Foreskin melanocyte (primary cell): ENCODE measurements at places on chromosomes 12 and 14.

GRCh38 chr12:31033146-31033545, 40.5 kb upstream of the DDX11 start:
- no peak for DNase-seq

- DNase-seq: no peak
Measured at GRCh38 chr12:30694412-30695198, 1.1 kb downstream of the IPO8 start.

GRCh38 chr12:63843254-63843720, 1.2 kb upstream of the SRGAP1 start:
- DNase-seq: peak; percentile 18

DNA sequence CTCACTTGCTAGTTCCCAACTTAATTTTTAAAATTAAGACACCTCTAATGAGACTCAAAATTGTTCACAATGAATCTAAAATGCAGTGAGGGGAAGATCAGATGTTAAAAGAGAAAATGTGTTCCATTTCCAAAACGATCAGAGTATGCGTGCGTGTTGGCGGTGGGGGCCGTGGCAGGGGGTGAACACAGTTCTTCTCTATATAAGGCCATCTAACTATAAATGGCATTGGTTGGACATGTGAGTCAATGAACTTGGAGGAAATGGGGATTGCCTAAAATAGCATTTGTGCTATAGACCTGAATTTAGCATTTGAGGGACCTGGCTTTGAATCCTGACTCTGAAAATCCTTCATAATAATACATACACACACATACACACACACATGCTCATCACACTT, 149.4 kb downstream of the FOXN3 start:
- DNase-seq: no peak

DNA sequence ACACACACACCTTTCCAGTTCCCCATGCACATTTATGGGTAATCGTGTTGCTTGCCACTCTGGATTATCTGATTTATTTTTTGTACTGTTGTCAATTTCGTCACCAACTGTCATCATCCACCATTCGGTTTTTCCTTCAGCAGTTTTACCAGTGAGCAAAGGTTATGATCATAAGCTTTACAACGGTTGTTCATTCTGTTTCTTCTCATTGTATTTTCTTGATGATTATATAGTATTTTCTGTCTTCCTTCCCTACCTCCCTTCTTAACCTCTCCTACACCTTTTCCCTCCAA, 680 bp downstream of the NECAP1 start:
- no peak for DNase-seq

DNA sequence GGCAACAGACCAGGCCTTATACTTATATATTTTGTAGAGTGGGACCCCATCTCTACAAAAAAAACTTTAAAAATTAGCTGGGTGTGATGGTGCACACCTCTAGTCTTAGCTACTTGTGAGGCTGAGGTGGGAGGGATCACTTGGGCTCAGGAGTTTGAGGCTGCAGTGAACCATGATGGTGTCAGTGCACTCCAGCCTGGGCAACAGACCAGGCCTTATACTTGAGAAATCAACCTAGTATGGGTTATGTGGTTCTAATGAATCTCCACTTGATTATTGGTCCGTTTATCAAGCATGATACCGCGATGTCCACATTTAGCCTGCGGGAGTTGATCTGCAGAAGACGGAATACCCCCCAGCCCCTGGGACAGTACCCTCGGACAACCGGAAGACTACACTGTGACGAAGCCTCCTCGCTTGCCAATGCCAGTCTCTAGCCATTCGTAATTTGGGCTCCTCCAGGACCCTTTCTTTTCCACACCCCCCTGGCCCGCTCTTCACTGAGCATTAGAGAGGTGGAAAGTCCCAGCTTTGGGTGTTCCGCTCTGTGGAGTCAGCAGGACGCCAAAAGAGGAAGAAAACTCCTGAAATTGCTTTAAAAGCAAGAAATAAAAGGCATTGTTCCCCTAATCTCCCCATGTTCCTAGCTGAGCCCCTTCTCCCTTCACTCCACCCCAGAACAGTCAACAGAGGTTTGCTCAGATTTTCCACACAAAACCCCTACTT, 19.4 kb downstream of the LTBP2 start:
- no peak for DNase-seq

GRCh38 chr12:318759-319515, 56.3 kb upstream of the SLC6A13 start:
- no peak for DNase-seq

GRCh38 chr14:94392510-94392935, 4.1 kb upstream of the SERPINA1 start:
- DNase-seq: no peak

GRCh38 chr12:28794211-28794610, 354.9 kb upstream of the FAR2 start:
- DNase-seq: peak; percentile 24

DNA sequence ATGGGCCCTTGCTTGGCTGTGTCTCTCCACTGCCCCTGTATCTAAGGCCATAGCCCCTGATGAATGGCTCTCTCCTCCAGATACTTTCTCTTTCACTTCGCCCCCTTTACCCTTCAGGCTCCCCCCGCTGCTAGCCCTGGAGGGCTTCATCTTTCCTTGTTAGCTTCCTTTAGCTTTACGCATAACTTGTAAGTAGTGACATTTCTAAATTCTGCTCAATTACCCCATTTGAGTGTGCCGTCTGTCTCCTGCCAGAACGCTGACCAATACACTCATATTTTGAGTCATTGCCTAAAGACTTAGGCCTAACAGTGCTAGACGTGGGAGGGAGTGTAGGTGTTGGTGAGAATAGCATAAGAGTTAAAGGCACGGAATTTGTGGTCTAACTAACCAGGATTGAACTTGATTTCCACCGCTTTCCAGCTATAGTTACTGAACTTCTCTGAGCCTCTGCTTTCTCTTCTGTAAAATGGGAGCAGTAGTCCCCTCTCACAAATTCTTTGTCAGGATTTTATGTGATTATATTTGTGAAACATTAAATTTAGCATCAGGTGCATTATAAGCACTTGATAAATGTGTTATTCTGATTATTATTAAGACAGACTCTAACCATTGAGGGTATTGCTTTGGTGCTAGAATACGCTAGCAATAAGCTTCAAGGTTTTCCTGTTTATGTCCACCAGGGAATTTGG, 129.3 kb downstream of the ZFP36L1 start:
- DNase-seq: no peak

DNA sequence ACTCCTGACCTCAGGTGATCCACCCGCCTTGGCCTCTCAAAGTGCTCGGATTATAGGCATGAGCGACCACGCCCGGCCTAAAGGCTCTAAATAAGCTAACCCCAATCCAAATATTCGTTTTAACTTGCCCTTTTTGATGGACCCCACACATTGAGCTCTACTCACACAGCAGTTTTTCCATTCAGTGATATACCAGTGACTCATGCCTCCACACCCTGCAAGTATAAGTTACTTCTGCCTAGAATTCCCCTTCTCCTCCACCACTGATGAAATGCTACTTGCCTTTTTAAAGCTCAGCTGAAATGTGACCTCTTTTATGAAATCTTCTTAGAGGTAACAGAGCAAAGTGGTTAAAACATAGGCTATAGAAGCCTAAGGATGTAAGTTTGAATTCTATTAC, 68.8 kb downstream of the EXOC5 start:
- no peak for DNase-seq

- DNase-seq: peak; percentile 14
Measured at GRCh38 chr14:67883717-67884116, 64.1 kb downstream of the RAD51B start.

- no peak for DNase-seq
Measured at GRCh38 chr12:26769611-26770010, 63.4 kb downstream of the ITPR2 start.

GRCh38 chr12:1356285-1356684, 238.1 kb downstream of the FBXL14 start:
- no peak for DNase-seq

GRCh38 chr12:107429006-107429705, 256.4 kb upstream of the PWP1 start:
- DNase-seq: no peak

DNA sequence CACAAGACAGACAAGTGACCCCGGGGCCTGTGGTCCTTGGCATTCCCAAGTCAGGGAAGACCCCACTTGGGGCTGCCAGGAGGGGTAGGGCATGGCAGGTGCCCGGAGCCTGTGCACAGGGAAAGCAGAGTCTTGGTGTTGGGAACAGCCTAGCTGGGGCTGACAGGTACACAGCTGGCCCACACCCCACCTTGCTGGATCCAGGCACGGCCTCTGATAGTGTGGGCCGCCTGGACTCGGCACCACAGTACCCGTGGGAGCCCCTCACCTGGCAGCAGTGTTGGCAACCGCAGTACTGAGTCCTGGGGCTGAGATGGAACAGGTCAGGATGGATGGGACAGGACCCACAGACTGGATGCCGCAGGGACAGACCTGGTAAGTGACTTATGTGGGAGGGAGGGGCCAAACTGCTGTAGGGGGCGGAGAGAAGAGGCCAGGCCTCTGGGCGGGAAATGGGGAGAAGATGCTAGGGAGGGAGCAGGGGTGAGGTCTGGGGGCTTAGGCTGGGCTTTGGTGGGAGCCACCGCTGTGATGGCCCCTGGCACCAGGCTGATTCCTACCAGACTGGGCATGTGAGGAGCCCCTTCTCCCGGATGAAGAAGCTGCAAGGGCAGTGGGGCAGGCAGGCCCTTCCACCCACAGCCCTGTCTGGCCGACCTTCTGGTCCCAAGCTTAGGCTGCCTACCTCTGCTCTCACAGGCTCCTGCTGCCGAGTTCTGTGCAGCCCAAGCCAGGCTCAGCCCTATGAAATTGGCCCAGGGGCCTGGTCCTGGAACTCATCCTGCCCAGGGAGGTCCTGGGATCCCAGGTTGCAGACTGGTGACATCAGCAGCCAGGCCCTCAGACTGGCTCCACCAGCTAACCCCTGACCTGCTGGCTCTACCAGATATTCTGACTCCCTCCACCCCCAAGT, at the start of gene TGM1:
TGM1 (minus strand) TSS at position 357 of the 913 bp plus-strand sequence. CDS start 825 bp downstream, outside the sequence.
- no peak for DNase-seq

- DNase-seq: peak; percentile 98
Measured at GRCh38 chr12:64625243-64626077, 15.2 kb downstream of the RASSF3 start.

DNA sequence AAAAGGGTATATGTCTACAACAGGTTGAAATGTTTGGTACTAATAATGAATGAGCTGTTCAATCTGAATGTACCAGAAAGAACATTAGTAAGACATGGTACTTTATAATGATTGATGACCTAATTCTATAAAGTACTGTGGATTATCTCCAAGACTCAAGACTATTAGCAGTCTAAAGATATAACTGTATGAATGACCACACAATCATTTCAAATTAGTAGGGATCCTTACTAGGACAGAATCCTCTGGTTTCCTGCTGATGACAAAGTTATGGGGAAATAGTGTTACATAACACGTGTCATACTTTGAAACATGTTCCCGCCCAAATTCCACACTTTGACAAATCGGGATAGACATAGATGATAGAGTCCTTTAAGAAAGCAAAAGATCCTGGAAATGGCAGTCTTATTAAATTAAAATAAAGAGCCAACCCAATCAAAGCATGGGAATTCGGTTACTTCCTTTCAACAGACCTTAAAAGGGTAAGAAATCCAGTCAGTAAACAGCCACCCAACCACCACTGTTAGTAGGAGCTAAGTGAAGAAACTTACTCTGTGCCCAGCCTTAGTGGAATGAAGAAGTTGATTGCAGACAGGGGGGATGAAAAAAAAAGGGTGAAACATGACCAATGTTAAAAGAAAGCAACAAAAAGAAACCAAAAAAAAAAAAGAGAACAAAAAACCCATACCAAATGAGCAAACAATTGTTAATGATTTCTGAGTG, 2.8 kb downstream of the VPS29 start:
- no peak for DNase-seq

- DNase-seq: no peak
Measured at GRCh38 chr12:21940549-21941505, at the start of gene ABCC9. Gene ABCC9, minus strand, starts transcription at chr12:21941426. Its CDS starts 4,752 bp downstream, at chr12:21936674.

DNA sequence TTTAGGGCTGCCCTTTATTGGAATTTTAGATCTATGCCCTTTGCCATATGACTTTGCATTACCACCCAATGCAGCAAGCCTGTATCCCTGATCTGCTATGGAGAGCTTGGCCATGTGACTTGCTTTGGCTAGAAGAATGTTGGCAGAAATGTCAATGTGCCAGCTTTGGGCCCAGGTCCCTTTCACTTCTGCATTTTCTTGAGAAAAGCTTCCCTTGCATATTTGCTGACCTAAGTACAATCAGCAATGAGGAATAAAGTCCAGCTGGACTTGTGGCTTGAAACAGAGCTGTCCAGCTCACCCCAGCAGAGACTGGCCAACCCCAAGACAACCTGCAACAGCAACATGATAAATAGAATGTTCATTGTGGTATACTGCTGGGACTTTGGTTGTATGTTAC, 135.9 kb downstream of the PAH start:
- no peak for DNase-seq

DNA sequence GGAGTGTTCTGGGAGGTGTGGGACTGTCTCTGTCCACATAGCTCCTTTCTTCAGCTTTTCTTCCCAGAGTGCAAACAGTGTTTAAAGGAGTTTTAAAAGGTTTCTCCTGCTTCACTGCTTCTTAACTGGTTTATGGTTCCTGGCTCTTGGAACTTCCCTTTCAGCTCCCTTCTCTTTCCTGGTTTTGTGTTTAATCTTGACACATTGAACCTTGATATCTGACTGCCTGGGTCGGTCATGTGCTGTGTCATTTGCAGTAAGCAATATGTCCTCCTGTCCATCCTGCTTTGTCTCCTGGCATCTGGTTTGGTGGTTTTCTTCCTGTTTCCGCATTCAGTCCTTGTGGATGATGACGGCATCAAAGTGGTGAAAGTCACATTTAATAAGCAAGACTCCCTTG, 2.2 kb downstream of the TMEM106C start:
- no peak for DNase-seq

DNA sequence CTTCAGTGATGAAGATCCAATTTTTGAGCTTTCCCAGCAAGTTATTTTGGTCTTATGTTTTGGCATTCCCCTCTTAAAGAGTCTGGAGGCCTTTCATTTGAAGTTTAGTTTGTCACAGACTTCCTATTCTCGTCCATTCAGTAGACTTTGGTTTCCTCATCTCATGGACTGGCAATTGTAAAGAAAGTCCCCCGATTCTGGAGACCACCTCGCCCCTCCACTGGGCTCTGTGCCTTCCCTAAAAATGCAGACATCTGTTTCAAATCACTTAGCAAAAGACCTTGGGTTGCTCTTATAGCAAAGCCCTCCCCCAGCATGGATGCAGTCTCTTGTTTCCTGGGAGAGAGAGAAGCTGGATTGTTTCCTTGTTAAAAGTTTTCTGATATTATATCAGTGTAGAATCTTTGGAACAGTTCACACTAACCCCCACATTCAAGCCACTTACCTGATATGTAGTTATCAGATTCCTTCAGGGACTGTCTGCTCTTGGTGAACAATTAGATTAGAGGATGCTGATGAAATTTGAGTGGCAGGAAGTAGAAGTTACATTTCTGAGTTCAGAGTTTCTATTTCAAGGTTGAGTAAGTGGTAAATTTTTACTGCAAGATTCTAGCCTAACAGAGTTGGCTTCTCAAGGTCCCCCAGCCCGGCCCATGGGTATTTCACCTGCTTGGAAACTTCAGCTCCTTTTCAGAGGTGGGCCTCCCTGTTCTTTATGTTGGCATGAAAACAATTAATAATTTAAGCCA, 56.3 kb downstream of the PLXNC1 start:
- no peak for DNase-seq

GRCh38 chr14:68292441-68293215, 473.0 kb downstream of the RAD51B start:
- DNase-seq: no peak
